Hematopoietic multipotent progenitor cell treated with erythropoietin and hydrocortisone succinate and interleukin-3 and kit ligand, for 8 days (in vitro differentiated cells): ENCODE measurements at places on chromosomes 6 and 20.

- no peak for DNase-seq
These were observed 203.9 kb upstream of the RAB32 start for GRCh38 chr6:146339716-146340115.

DNA sequence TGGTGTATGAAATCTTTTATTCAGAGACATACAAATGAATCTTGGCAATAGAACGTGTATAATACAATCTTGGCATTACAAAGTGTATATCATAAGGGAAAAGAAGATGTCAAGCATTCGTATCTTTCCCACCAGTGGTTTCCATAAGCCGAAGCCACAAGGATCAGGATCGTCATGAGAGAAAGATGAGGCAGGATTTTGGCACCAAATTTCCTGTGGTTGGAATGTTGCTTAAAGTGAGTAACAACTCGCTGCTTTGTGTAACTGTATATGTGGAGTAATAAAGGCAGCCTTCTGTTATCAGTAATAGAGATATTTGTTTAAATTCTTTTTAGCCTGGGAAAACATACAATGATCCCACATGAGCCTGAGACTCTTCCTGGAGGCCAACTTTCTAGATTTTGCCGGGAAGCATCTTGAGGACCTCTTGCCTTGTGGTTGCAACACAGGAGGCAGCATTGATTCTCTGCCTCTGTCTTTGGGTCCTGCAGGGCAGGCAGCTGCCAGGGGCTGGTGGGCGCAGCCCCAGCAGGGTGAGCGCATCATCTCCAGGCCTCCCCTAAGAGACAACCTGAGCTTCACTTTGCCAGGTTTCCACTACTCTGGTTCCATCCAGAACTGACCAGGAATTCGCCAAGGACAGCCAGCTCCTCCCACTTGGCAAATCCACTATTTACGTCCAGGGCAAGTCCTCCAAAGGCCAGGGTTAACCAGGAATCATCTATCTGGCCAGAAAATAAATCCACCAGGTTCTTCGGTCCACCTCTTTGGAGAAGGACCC lies 230.9 kb upstream of the SULF2 start:
- DNase-seq, result no peak

DNA sequence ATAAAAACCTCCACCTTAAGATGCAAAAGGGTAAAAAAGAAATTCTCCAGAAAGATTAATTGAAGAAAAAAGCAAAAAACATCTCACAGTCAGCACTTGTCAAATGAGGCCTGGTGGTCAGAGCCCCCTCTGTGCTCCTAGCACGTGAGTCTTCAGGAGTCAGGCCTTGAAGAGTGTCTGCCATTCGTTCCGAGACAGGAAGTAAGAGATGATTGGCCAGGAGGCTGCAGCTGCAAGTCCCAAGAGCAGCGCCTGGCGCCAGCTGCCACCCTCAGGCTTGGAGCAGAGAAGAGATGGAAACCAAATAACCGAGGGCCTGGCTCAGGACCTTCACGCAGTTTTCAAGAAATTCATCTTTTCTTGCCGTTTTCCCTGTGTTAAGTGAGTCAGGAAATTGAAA lies 65.0 kb downstream of the FAM120B start:
- no peak for DNase-seq

DNA sequence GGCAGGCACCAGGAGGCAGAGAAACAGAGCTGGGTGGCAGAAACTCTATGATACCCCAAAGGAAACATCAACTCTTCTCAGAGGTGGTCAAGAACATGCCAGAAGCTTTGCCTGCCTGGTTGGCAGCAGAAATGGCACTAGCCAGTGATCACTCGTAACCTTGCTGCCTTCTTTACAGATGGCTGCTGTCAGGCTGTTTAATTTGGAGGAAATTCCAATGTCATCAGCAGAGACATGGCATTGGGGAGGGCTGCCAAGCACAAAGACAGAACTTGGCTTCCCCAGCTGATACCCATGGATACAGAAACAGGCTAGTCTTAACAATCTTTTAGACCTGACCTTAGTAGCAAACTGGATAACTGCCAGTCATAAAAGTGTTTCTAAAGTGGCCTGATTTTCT lies 153.6 kb downstream of the GMPR start:
- DNase-seq, result no peak

- DNase-seq, result no peak
These were observed 75.2 kb downstream of the KIF6 start for GRCh38 chr6:39649996-39650395.

DNA sequence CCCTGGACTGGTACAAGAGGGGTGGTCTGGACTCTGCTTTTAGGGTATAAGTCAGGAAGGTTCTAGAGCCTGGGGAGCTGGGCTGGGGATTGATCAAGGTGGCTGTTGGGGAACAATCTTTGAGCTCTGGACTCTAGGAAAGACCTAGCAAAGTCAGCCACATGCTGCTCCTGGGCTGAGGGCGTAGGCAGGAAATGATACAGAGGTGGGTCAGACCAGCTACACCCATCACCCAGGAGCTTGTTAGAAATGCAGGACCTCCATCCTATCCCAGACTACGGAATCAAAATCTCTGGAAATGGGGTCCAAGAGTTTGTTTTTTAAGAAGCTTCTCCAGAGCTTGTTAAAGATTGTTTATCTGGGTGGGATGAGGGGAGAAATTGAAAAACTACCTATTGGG lies 9.4 kb downstream of the ADTRP start:
- DNase-seq, result no peak

DNA sequence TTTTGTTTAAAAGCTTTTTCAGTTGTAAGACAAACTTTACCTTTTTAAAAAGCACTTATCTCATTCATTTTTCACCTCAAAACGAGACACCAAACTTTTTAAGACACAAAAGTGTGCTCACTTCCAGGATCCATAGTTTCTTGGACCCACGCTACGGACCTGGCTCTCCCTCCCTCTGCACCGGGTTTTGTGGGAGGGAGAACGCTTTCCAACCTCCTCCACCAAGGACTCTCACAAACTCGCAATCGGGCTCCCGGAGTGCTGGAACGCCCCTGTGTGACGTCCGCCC lies 436 bp downstream of the CAGE1 start:
- DNase-seq, result peak; percentile 83

GRCh38 chr6:45606831-45607400 lies 229.2 kb upstream of the SUPT3H start:
- no peak for DNase-seq

GRCh38 chr20:41361757-41362747 lies 4.6 kb downstream of the EMILIN3 start:
- DNase-seq, result no peak

DNA sequence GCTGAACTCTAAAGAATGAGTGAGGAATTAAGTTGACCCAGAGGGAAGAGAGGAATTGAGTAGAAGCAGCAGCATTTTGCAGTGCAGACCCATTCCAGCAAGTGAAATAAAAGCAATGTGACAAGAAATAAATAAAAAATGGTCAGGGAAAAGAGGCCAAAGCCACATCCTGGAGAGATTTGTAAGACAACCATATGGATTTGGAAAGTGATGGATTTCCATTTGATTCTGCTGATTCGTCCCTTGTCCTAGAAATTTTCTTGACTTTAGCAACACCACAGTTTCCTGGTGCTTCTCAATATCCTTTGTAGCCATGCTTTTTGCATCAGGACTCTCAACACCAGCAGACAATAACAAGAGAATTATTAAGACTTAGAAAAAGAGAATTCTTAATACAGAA lies 29.8 kb downstream of the ANKEF1 start:
- no peak for DNase-seq

DNA sequence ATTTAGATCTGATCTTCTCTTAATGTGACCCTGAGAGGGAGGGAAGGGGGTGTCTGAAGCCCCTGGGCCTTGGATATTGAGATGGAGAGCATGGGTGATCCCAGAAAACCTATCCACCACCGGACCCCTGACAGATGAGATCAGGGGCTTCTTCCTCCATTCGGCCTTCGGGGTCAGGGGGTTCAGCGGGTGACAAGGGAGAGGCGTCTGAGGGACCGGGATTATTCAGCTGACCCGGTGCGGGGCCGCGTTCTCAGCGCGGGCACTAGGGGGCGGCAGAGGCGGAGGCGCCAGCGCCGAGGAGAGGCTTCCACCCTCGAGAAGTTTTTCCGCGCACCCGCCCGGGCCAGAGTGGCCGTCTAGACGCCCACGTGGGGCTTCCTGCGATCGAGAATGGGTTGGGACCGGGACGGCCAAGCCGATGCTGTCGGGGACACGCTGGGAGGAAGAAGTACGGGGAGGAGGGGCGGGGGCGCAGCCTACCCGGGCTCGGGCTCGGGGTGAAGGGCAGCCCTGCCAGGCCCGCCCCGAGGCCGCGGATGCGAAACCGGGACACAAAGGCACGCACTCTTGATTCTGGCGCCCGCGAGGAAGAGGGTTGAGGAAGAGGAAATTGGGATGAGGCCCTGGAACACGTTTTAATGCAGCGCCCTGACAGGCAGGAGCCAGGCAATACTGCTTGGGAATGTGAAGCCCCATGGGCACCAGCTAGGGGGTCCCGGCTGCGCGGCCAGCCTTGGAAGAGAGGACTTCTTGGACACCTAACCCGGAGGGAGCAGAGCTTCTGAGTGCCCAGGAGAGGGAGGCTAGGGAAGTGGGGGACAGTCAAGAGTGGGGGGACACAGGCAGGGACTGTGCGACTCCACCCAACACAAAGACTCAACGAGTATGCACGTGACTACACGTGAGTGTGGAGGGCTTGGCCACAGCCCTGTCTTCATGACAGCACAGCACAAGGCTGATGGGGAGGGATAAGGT lies 30.6 kb downstream of the COL11A2 start:
- peak; percentile 74 for DNase-seq

GRCh38 chr20:45052698-45053429 lies 48.1 kb downstream of the KCNS1 start:
- no peak for DNase-seq

- peak; percentile 27 for DNase-seq
These were observed 76.7 kb downstream of the PREX1 start for GRCh38 chr20:48750941-48751635.

DNA sequence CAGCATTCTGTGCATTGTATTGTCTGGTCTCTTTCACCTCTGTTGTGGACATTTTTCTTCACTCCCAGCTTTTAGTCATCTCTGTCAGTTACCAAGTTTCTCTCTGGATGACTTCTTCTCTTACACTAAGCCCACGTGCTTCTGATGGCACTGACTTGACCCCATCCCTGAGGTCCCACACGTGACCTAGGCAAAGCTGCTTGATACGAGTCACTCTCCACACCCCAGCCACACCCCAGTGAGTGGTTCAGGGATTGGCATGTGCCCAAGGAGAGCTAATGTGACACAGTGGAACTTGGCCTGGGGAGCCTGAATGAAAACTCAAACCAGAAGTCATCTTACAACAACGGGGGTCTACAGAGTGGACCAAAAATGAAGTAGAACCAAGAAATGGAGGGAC lies 32.2 kb downstream of the HTR1E start:
- DNase-seq, result peak; percentile 75
